ENCODE measurements at places on chromosomes 12 and 14.

DNA sequence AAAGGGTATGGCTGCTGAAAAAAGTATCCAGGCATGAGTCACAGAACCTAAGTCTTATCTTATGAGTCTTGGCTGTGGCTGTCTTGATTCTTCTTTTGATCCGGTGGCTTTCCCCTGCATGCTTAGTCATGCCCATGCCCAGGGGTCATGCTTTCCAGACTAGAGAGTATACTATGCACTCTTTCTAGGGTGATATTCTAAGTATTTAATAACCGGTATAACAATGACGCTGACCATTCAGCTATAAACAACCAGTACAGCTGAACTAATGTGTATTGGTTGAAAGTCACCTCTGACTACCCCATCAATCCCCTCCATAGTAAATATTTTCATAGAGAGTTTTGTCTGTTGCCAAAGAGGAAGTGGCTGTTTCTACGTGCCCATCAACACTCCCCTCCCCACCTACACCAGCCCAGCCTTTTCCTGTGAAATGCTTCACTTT, 34.7 kb upstream of the NRXN3 start:
- no peak for DNase-seq

DNA sequence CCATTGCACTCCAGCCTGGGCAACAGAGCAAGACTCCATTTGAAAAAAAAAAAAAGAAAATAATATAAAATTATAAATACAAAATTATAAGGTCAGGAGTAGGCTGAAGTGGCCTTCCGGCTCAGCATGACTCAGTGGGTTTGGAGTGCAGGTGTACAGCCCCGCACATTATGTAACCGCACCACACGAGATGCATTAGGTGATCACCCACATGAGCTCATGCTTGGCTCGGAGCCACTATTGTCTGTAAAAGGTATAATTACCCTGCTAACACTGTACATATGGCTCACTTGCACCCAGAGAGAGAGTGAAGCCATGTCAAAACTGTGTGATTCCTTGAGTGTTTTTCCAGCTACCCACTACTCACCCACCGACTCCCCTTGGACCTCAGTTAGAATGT, 557.0 kb downstream of the SLC6A15 start:
- no peak for DNase-seq

DNA sequence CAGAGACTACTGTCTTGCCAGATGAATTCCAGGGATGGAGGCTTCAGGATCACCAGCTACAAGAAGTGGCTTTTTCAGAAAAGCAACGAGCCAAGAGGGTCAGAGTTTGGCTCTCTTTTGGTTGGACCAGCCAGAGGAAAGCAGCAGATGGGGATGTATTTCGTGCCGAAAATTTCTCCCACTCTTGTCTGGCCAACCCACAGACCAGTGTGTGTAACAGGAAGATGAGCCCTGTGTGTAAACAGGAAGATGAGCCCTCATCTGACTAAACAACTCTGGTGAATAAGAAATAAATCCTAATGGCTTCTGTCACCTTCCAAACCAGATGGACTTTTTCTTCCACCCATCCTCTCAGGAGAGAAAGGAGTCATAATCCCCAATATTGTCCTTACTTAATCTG, 13.1 kb downstream of the GPR68 start:
- no peak for DNase-seq

DNA sequence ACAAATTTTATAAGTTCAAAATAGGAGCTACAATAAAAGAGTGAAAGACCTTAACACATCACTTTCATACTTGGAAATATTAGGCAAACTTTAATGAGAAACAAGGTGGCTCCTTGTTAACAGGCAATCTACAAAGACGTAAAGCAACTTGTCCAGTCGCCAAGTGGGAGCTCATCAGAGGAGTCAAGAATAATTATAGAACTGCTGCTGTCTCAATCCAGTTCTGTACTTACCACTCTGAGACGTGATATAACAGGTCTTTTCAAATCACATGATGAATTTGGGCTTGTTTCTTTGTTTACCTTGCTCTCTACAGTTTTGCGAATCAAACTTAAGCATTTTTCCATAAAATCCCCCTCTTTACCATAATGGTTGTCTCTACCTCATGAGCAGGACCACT, 3.6 kb downstream of the YBX3 start:
- no peak for DNase-seq

DNA sequence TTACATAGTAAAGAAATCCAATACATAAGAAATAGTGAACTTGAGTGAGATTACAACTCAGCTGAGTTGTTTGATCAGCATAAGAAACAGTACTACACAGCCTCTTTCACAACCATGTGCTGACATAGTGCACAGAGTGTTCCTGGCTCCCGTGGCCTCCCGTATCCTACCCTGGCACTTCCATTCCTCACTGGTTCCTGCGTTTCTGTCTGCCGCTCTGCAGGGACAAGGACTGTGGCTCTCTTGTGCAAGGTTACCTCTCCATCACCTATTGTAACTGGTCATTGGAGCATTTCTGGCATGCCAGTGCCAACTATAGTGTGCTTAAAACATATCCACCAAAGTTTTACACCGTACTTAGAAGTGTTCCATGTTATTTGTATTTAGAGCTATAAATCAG, 46.3 kb upstream of the PCED1B start:
- DNase-seq, result no peak

- no peak for DNase-seq
Measured at GRCh38 chr12:3321881-3322280, 169.1 kb upstream of the PRMT8 start.

- DNase-seq, result no peak
Measured at GRCh38 chr12:132528564-132529106, 38.7 kb downstream of the FBRSL1 start.

- no peak for DNase-seq
Measured at GRCh38 chr12:99392091-99392850, 255.3 kb upstream of the GARIN6 start.

DNA sequence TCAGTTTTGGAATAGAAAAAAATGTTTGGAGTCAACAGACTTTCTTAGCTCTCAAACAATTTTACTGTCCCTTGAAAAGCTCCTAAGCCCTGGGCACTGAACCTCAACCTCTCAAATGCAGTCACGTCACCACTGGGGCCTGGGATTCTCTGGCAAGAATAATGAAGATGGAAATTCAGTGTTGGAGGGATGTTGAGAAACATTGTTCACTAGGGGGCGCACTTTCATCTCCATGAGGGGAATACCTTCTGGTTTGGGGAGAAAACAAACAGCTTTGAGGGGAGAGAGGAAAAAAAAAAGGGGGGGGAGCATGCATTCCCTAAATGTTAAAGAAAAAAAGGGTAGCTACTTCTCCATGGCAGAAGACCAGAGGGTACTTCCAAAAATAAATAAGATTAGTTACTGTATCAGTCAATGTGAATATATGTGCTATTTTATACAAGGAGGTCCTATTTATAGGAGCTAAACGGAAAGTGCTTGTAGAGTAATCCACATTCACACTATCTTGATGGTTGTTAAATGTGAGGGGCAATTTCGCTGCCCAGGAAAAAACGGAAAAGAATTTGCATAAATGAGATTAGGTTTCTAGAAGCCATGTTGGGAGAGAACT, 5.8 kb upstream of the TBPL2 start:
- DNase-seq, result no peak

- no peak for DNase-seq
Measured at GRCh38 chr14:105636935-105637334, 110.6 kb downstream of the TMEM121 start.

DNA sequence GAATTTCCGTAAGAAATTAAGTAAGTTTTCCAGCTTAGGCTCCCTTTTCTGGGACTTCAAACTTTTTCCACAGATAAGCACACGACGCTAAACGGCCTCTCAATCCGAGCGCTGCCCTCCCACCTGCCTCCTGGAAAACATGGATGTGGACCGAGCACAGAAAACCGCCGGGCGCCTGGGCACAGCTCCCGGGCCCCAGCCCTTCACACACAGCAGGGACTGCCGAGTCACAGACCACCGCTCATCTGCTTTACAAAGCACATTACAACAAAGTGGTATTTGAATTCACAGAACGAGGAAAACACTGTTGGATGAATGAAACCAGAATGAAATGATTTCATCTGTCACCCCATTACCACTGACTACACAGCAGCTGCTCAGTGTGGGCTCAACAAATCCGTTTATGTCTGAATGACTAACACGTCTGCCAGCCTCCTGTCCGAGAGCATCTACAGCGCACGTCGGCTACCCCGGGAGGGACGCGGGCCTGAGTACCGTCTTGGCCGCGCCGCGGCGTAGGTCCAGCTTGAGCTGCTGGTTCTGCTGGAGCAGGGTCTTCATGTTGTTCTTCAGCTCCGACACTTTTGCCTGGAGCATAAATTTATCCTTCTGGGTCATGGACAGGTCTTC, 13.1 kb upstream of the ANKLE2 start:
- DNase-seq, result no peak

GRCh38 chr12:26338586-26339572, 143.5 kb downstream of the SSPN start:
- DNase-seq, result no peak

GRCh38 chr14:101704140-101704539, 57.4 kb upstream of the PPP2R5C start:
- DNase-seq, result no peak

DNA sequence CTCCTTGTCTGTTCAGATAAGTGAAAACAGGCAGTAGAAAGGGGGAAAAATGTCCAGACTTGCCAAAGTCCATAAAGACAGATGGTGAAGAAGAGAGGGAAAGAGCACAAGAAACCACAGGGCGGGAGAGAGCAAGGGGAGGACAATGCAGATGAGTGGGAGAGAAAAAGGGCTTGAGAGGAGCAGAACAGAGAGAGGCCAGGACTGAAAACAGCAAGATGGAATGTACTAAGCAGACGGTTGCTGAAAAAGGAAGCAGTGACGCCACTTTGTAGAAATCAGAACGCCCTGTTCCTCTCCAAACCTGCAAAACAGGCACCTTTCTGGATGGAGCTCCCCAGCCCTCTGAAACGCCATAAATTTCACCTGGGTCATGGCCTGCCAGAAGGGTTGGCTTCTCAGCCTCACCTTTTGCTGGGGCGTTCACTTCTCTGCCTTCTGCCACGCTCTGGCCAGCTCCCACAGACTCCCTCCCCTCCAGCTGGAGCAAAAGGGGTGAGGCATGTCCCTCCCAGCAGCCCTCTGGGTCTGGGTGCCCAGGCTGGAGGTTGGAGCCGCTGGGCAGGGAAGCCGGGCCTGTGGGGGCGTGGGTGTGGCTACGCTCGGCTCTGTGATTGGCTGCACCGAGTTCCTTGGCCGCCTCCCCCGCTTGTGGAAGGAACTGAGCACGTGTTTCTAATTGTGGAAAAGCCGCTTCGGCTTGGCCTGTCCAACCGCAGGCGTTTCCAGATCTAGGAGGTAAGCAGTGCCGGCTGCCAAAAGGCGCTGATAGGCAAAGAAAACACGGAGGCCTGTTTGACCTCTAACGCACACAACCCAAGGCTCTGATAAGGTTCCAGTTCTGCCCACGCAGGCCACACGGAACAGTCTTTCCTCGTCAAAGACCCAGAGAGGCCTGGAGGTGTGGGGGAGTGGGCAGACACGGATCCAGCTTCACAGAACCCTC, 29.3 kb downstream of the SLC7A8 start:
- DNase-seq, result no peak

GRCh38 chr14:26328791-26329190, 269.0 kb downstream of the NOVA1 start:
- DNase-seq, result no peak

DNA sequence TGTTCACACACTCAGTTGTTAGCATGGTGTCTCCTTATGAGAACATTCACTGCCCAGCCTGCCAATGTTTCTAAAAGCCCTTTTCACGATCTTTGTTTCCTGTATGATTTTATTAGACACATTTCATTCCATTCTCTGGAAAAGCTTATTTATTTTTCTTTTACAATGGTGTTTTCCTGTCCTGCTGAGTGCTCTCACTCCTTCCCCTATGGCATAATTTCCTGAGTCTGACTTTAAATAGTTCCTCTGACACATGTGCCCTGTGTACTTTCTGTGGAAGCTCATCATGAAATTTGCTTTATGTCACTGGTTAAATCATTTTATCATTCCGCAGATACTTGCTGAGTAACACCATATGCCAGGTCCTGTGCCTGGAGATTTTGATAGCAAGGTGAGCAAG, 612.0 kb downstream of the FLRT2 start:
- DNase-seq, result no peak

DNA sequence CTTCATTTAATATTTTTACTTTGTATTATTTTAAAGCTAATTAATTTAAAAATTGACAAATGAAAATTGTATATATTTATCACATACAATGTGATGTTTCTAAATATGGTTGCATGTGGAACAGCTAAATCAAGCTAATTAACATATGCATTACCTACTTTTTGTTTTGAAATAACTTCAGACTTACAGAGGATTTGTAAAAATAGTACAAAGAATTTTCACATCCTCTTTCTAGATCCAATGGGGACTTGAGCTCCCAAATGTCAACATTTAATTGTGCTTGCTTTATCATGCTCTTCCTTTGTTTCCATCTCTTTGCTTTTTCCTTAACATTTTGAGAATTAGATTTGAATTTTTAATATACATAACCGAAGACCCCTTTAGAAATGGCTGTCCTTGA, 6.6 kb downstream of the DCD start:
- no peak for DNase-seq
